Erythroblast (primary cell): ENCODE measurements at places on chromosomes 16 and 17.

DNA sequence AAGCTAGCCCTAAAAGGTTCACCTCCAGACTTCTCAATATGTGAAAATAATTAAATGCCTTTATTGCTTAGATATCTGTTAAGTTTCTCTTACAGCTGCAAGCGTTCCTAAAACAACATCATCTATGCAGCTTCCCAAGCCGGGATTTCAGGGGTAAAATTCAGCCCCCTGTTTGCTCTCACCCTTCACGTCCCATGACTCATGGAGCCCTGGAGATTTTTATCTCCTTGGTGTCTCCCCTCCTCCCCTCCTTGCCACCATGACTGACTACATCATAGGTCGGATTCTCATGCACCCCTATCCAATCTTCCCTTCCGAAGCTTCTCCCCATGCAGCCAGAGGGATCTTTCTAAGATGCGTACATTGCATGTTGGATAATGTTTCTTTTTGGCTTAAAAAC lies 21.0 kb upstream of the CACNG4 start:
- no peak for DNase-seq

DNA sequence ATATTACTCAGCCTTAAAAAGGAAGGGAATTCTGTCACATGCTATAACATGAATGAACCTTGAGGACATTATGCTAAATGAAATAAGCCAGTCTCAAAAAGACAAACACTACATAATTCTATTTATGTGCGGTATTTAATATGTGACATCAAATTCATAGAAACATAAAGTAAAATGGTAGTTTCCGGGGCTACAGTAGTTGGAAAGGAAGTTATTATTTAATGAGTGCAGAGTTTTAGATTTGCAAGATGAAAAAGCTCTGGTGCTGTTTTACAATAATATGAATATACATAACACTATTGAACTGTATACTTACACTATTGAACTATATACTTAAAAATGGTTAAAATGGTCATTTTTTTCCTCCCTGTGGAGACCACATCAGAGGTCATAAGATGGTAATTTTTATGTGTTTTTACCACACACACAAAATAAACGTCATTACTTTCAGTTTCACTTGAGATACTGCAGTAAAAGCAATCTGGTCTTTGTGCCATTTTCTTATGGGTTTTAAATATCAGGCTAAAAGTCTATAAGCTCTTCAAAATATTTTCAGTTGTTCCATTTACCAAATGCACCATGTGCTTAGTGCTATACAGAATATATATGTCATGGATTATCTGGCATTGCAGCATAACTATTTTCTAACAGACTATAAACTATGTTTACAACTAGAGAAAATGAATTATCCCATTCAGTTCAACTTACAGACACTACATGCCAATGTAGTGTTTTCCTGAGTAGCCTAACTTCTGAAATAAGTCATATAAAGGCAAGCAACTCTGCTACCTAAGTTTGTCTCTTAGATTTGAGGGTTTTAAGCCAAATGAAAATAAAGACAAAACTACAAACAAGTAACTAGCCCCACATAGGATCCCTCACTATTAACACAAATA lies 90.9 kb downstream of the SPAG9 start:
- DNase-seq = peak; percentile 39

DNA sequence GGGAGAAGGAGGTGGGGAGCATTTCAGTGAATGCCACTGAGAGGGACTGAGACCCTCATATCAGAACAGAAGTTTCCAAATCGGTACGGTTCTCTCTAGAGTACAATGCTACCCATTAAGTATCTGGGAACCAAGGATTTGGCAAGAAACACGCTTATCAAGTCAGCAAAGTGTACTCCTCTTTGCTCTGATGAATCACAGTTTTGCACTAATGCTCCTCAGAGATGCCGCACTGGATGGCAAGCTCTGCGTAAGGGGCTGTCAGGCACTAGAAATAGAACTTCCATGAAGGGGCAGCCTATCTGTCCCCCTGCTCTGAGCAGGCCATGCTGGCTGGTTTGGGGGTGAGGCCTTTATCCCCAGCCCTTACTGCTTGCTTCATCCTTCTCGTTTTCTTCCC lies 4.8 kb upstream of the ABCC12 start:
- no peak for DNase-seq

GRCh38 chr17:72336026-72336803 lies 215.4 kb downstream of the SOX9 start:
- DNase-seq = no peak

DNA sequence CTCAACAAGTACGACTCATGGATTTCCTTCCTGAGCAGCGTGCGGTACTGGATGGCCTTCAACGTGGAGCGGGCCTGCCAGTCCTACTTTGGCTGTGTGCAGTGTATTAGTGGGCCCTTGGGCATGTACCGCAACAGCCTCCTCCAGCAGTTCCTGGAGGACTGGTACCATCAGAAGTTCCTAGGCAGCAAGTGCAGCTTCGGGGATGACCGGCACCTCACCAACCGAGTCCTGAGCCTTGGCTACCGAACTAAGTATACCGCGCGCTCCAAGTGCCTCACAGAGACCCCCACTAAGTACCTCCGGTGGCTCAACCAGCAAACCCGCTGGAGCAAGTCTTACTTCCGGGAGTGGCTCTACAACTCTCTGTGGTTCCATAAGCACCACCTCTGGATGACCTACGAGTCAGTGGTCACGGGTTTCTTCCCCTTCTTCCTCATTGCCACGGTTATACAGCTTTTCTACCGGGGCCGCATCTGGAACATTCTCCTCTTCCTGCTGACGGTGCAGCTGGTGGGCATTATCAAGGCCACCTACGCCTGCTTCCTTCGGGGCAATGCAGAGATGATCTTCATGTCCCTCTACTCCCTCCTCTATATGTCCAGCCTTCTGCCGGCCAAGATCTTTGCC lies 9.0 kb downstream of the HAS3 start:
- no peak for DNase-seq
